ENCODE measurements at places on chromosomes 5 and 9.

GRCh38 chr5:149831492-149831891 lies 101.4 kb downstream of the PPARGC1B start:
- no peak for DNase-seq

DNA sequence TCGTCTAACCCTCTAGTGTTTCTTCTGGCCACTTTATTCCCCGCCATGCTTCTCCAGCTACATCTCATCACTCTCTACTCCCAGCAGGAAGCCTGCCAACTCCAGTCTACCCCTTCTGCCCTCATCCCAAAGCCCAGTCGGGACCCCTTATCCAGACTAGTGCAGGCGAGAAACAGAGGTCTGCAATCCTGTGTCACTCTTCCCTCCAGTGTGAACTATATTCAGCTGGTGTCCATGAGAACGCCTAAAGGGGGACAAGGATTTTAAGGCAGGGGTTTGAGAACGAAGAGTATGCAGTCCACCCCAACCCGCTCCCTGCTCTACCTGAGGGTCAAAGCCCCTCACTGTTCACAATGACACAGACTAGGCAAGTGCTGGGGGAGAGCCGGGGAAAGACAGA lies 41.7 kb upstream of the GABRP start:
- no peak for DNase-seq

DNA sequence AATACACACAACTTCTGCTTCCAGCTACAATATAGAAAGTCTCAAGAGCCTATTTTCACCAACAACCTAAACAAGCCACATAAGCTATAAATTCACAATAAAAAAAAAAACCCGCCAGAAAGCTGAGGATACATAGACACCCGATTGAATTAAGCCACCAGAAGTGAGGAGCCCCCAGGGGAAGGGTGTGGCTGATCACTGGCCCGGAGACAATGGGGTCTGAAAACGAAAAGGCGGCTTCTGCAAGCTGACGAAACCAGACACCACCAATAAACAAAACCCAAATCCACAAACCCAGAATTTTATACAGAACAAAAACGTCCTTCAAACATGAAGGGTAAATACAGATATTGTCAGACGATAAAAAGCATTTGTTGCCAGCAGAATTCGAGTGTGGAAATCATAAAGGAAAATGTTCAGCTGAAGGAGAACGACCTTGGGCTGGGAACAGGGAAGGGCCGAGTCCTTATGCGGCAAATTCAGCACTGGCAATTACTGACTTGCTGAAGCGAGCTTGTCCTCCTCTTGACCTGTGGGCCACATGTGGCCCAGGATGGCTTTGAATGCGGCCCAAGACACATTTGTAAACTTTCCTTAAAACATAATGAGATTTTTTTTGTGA lies 39.6 kb upstream of the CEP72 start:
- DNase-seq: no peak

DNA sequence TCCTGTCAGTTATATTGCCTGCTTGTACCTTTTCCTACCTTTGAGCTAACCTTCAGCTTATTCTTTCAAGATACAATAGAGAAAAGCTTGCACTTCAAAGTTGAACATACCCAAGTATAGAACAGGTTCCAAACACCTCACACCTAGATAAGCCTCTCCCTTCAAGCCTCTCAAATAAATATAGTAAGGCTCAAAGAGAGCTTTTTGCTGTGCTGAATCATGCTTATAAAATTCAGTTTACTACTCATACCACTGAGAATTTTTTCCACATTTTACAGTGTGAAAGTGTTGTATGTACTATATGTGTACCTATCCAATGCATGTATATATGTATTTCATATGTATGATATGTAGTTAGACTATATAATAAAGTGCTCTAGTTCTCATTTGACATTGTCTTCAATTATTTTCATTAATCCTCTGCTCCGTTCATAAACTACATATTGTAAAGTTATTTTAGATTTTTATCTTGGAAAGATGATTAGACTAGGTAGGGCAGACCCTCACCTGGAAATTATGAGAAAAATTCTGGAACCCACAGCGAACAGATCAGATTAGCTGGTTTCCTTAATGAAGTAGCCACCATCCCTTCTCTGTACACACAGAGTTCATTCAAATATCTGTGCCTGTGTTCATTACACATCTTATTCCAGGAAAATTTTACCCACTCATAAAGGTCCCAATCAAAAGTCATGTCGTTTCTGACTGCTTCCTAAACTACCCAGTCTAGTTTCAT lies 149.2 kb upstream of the RGMB start:
- no peak for DNase-seq

- no peak for DNase-seq
Observed at GRCh38 chr5:117205894-117206293, 631.3 kb upstream of the SEMA6A start.

- no peak for DNase-seq
Observed at GRCh38 chr5:56985936-56986625, 34.2 kb upstream of the MIER3 start.

- no peak for DNase-seq
Observed at GRCh38 chr9:69120380-69121154, 53.5 kb upstream of the TJP2 start.

GRCh38 chr5:141804475-141804874 lies 73.7 kb downstream of the PCDH1 start:
- no peak for DNase-seq

GRCh38 chr9:89884356-89885083 lies 279.7 kb downstream of the GADD45G start:
- no peak for DNase-seq

GRCh38 chr9:109003116-109003515 lies 10.2 kb downstream of the CTNNAL1 start:
- no peak for DNase-seq

- DNase-seq: no peak
Observed at GRCh38 chr5:149800633-149801032, 70.5 kb downstream of the PPARGC1B start.

DNA sequence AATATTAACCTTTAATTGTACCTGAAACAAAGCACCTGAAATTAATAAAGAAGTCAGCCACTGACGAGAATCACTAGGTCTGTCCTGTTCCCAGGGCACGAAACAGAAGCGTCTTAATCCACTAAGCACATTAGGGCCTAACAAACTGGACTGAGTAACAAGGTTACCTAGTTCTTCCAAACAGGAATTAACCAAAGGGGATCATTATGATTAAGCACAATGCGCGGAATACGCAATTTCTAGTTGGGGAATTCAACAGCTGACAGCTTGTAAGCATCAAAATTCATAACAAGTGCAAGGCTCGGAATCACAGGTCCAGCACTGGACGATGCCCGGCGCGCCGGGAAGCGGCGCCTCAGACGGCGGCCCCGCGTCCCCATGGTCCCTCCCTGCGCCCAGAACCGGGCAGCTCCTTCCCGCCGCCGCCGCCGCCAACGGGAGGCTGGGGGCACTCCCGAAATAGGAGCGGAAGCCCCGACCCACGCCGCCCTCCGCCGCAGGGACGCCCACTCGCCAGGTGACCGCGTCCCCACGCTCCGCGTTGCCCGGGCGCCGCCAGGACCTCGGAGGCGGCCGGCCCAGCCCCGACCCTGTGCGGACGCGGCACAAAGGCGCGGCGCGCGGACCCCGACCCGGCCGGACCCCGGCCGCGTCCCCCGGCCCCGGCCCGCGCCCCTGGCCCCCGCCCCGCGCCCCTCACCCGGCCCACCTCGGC lies 898 bp downstream of the CAMSAP1 start:
- no peak for DNase-seq

DNA sequence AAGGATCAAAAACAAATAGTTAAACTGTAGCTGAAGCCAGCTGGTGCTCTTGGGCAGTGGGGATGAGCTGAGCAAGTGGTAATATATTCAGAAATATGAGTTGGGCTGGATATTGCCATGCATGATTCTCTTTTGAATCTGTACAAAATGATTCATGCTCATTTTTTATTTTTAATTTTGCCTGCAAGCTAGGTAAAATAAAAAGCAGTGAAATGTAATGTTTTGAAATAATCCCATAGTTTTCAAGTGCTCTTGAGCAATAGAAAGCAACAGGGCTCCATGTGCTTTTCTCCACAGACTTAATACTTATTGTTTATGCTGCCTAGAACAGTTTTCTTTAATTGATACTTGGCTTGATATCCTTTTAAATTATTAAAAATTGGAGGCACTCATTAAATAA lies 489.3 kb downstream of the TLE4 start:
- no peak for DNase-seq

GRCh38 chr5:169592937-169593650 lies 9.5 kb downstream of the SPDL1 start:
- no peak for DNase-seq

GRCh38 chr9:124553738-124554137 lies 46.5 kb upstream of the NR5A1 start:
- no peak for DNase-seq

GRCh38 chr5:126189231-126189630 lies 234.0 kb upstream of the GRAMD2B start:
- DNase-seq: no peak

GRCh38 chr5:17329571-17329970 lies 112.1 kb downstream of the BASP1 start:
- DNase-seq: no peak

DNA sequence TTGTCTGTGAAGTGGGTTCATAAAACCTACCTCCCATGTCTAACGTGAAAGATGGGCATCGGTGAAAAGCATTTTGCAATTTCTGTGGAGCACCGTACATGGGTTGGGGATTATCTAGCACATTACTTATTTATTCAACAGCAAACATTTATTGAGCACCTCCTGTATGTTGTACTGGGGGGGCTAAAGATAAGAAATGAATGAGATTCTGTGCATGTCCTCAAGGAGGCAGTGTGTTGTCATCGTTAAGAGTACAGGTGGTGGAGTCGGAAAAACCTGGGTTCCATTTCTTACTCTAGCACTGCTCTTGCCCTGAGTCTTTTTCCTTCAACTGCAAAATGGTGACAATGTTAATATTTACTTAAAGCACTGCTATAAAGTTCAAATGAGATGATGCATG lies 30.4 kb upstream of the DENND1A start:
- DNase-seq: no peak

- DNase-seq: no peak
Observed at GRCh38 chr9:125982798-125983406, 235.7 kb downstream of the PBX3 start.
